ENCODE measurements at places on chromosomes 2 and 18.

DNA sequence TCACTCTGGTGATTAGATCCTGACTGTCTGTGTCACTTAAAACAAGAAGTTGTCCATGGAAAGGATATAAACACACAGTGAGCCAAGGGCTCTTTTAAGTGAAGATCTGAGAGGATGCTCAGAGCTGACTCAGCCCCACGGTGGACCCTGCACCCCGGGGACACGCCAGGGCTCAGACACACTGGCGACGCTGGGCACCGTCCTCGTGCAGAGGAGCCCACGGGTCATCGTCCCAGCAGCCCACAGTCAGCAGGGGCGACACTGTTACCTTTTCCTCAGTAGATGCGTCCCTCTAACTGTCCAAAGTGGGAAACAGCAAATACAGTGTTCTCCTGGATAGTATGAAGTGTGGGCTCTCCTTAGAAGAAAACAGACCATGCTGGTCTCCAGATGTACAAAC lies 225.6 kb downstream of the HDAC4 start:
- no peak for DNase-seq

GRCh38 chr2:45182667-45183295 lies 173.5 kb upstream of the SIX2 start:
- DNase-seq, result no peak

DNA sequence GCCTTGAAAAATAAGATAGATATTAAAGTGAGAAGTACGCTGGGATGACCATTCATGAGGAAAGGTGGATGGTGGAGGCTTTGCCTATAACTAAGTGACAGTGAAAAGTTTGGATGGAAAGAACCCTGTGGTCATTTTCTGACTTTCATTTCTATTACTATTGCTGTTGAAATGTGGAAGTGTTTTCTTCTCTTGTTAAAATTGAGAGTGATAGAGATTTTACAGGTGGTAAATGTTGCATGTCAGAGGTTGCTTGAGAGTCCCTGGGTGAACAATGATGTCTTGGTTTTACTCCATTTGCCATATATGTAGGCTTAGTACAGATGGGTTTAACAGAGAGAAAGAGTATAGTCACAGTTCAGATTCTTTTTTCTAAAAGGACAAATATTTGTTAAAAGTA lies 18.4 kb downstream of the NCOA1 start:
- no peak for DNase-seq

DNA sequence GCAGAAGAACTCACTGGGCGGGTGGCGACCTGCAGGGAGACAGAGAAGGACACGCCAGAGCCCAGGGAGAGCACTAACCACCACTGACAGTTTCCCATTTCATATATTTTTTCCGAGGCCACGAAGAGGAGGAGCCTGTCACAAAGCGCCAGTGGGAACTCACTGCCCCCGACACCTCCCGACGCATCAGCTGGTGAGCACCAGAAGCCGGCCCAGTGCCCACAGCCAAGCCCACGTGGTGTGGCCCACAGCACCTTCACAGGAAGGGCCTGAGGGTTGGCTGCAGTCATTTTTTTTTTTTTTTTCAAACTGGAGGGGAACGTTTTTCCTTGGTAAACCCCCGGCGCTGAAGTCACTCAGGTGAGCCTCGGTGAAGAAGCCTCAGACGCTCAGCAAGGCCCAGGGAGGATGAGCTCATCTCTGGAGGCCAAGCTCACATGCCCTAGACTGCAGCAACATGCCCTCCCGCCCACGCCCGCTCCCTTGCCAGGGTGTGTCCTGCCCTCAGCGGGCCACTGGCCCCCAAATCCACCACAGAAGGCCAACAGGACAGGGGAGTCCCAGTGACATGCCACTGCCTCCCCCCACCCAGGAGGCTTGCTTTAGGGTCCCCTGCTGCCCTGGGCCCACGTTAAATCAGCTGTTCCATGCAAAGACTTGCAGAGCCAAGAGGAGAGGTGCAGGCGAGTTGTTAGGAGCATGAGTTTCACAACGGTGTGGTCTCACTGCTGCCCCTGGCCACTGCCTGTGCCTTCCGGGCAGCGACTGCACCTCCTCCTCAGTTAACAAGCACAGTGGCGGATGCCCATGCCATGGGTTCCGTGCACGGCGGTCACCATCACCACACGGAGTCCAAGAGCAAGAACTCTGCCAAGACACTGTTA lies 68.1 kb downstream of the PARD6G start:
- DNase-seq, result no peak

DNA sequence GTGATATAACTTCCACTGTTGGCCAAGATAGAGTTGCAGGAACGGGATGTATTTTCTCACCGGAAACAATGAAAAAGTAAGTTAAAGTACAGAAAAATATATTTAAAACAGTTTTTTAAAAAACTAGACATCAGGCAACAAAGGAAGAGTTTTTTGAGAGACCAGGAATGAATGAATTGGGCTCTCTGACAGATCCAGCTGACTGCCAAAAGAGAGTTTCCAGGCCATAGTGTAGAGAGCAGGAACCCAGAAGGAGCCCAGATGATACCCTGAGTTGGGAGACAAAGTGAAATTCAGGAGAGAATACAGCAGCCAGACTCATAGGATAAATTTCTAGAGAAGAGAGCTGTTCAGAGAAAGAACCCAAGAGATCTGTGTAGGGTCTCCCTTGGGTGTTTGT lies 362.6 kb upstream of the SMIM21 start:
- DNase-seq, result no peak

All from CD4-positive, alpha-beta T cell treated with Interleukin-6 at 100 ng/mL for 8 hours (primary cell).